Upper lobe of right lung (tissue), 1 donor: ENCODE measurements at places on chromosomes 3 and 15. TPM values are rescaled to one million over a fixed set of nuclear protein-coding genes. Genes with fewer than 3 reads are reported as not detected.

Gene XCR1
- total RNA-seq, result 0.26 TPM

Gene ZNF860
- total RNA-seq, result 1.6 TPM

Gene EPHA3
- total RNA-seq, result 5.1 TPM

- no peaks in the 10 kb centered on the region for H3K27me3 ChIP-seq
- H3K4me3 ChIP-seq, result no peak overlapping the region
- peaks cover 41% of the 10 kb centered on the region for H3K4me1 ChIP-seq
Measured at GRCh38 chr15:41792000-41792637, 17.8 kb downstream of the MAPKBP1 start.

DNA sequence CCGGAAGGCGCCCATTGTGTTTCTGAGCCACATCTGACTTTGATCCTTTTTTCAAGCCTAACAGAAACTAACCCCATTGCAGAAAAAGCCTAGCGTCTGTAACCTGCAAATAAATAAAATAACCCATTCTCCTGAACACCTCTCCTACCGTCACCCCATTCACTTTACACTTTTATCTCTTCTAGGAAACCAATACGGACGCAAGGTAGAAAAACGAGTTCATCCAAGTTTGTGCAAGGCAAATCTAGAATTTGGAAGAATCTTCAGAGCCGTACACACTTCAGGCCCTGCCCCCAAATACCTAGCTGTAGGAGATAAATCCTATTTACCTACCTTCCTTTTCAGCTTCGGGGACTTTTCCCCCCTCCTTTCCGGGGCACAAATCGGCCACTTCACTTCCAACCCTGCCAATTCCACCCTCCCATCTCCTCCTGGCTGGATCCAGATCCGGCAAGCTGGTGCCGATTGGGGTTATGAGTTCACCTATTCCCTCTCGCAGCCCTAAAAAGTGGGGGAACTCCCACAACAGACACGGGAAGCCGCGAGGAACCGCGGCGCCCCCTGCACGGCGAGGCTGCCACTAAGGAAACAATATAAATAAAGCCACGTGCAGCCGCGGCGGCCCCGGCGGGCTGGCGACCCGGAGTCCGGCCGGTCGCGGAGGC, 987 bp downstream of the PRTG start:
- no peaks in the 10 kb centered on the region for H3K27me3 ChIP-seq
- DNase-seq, result peak; percentile 67
- peaks cover 4% of the 10 kb centered on the region for H3K4me1 ChIP-seq
- peak overlapping the region; percentile 73 for H3K27ac ChIP-seq
- H3K36me3 ChIP-seq, result no peaks in the 10 kb centered on the region
- peak overlapping the region; percentile 77 for H3K4me3 ChIP-seq

GRCh38 chr3:45607790-45608189, 13.2 kb downstream of the LIMD1 start:
- H3K4me1 ChIP-seq, result peaks cover 71% of the 10 kb centered on the region
- no peak for DNase-seq
- no peak overlapping the region for H3K4me3 ChIP-seq
- H3K36me3 ChIP-seq, result peaks cover 39% of the 10 kb centered on the region
- no peaks in the 10 kb centered on the region for H3K27me3 ChIP-seq

- no peak for DNase-seq
- H3K27ac ChIP-seq, result no peak overlapping the region
- no peaks in the 10 kb centered on the region for H3K4me1 ChIP-seq
- H3K36me3 ChIP-seq, result no peaks in the 10 kb centered on the region
- no peak overlapping the region for H3K4me3 ChIP-seq
- no peaks in the 10 kb centered on the region for H3K27me3 ChIP-seq
Measured at GRCh38 chr3:135995766-135996165, 30.2 kb downstream of the PPP2R3A start.

DNA sequence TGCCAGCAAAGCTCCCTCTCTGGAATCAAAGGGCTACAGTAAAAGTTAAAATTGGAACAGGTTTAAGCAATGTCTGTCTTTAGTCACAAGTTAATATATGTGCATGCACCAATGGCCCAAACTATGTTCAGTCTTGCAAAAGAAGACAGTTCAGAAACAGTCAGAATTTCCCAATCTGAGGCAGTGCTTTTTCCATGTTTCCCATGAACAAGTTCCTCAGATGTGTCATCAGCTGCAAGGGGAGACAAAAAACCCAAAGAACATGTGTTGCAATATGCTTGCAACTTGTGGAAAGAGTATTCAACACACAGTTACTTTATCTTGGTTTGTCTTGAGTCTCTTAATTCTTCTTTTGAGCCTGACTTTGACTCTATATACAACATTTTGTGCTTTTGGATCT, 148.4 kb downstream of the USP13 start:
- no peaks in the 10 kb centered on the region for H3K27me3 ChIP-seq
- no peak overlapping the region for H3K4me3 ChIP-seq
- no peak for DNase-seq
- no peak overlapping the region for H3K27ac ChIP-seq

DNA sequence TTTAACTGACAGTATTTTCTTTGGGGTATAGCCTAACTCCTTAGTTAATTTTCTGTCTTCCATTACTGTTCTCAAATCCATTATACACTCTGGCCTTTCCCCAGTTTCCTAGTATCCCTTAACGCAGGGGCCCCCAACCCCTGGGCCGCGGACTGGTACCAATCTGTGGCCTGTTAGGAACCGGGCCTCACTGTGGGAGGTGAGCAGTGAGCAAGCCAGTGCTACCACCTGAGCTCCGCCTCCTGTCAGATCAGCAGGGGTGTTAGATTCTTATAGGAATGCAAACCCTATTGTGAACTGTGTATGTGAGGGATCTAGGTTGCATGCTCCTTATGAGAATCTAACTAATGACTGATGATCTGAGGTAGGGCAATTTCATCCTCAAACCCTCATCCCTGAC, 75.1 kb downstream of the DOCK3 start:
- H3K36me3 ChIP-seq, result no peaks in the 10 kb centered on the region
- H3K4me1 ChIP-seq, result no peaks in the 10 kb centered on the region
- H3K4me3 ChIP-seq, result no peak overlapping the region
- no peak for DNase-seq
- no peaks in the 10 kb centered on the region for H3K27me3 ChIP-seq
